ENCODE measurements at places on chromosomes 3 and 15.

DNA sequence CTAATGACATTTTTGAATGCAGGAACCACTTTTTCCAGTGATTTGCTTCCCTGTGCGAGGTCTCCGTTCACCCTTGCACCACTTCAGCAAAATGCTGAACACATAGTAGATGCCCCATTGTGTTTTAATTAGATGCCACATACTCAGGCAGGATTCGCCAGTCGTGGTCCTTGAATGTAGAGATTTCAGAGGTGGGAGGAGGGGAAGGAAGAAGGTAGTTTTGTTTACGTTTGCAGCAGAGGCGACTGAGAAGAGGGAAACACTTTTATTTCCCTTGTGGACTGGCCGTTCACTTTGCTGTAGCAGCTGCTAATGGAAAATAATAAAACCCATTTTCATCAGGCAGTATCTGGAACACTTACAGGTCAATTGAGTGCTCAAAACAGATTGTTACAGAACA is 262.8 kb upstream of the TBL1XR1 start:
- DNase-seq: no peak

GRCh38 chr3:104206925-104207324 is 1159.8 kb upstream of the ALCAM start:
- no peak for DNase-seq

DNA sequence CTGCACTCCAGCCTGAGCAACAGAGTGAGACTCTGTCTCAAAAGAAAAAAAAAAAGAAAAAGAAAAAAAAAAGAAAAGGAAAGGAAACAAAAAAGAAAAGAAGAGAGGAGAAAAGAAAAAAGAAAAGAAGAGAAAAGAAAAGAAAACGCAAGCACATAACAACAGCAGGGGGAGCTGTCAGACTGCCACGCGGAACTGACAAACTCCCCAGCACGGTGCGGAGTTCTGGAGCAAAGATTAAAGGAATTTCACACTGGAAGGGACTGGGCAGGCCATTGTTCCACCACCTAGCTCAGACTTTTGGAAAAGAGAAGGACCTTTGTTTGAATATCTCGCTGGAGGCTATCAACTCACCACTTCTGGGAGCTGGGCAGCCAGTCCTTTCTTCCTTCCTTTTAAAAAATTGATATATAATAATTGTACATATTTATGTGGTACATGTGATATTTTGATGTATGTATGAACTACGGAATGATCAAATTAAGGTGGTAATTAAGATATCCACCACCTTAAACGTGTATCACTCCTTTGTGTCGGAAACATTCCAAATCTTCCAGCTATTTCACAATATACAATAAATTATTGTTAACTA is 40.5 kb downstream of the DPPA2 start:
- peak; percentile 30 for DNase-seq

- no peak for DNase-seq
Observed at GRCh38 chr3:4494895-4495264, 1.7 kb downstream of the ITPR1 start.

- DNase-seq: no peak
Observed at GRCh38 chr3:190514413-190515153, 698 bp downstream of the IL1RAP start.

DNA sequence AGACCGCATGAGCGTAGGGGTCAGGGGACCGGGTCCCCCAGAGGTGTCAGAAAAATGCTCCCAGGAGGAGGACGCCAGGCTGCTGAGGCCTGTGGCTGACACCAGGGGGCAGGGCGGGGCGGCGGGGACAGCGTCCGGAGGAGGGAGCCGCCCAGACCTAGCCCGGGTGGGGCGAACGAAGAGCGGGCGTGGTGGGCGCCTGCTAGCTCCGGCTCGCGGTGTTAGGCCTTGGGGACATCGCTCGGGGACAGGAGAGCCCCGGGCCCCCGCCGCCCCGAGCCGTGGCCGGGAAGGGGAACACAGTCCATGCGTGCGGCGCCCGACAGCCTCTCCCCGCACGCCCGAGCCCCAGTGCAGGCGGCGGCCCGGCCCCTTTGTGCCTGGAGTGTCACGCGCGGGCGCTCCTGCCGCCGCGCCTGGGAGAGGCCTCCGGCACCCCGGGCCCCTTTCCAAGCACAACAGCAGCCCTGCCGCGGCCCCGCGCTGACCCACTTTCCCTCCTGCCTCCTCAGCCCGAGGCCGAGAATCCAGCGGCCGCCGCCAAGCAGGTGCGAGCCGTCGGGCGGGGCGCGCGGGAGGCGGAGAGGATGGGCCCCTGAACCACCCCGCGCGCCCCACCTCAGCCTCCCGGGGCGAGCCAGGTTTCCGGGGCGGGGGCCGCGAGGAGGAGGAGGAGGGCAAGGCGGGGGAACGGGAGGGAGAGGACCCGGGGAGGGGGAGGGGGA is 111.0 kb upstream of the KLF13 start:
- peak; percentile 78 for DNase-seq

DNA sequence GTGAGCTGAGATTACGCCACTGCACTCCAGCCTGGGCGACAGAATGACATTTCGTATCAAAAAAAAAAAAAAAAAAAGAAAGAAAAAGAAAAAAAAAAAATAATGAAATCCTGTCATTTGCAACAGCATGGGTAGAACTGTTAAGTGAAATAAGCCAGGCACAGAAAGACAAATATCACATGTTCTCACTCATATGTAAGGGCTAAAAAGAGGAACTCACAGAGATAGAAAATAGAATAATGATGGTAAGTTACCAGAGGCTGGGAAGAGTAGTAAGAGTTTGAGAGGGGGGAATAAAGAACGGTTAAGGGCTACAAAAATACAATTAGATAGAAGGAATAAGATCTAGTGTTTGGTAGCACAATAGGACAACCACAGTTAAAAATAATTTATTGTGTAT is 19.7 kb downstream of the DENND6A start:
- DNase-seq: no peak

DNA sequence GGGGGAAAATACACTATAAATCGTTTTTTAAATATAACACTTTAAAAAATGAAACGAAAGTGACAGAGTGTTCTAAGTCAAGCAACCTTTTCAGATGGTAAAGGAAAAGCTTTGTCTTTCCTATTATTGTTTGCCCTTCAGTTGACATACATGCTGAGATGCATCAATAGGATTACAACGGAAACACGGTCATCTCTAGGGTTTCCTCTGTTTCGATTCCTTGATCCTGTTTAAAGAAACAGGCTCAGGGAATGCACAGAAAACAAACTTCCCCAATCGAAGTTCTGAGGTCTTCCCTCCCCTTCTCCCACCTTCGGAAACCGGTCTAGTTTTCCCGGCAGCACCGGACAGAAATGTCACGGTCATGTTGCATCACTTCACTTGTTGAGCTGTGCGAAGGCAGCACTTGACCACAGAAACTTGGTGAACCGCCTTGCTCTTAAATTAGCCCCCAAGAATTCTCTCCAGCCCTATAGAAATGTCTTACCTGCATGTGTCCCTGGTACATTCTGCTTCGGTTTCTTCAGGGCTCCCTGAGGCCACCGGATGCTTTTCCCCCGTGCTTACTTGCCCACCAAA is 556 bp downstream of the PEX5L start:
- no peak for DNase-seq

GRCh38 chr3:118842147-118842863 is 192.3 kb downstream of the IGSF11 start:
- no peak for DNase-seq

- no peak for DNase-seq
Observed at GRCh38 chr3:147906285-147906684, 497.1 kb downstream of the ZIC1 start.

DNA sequence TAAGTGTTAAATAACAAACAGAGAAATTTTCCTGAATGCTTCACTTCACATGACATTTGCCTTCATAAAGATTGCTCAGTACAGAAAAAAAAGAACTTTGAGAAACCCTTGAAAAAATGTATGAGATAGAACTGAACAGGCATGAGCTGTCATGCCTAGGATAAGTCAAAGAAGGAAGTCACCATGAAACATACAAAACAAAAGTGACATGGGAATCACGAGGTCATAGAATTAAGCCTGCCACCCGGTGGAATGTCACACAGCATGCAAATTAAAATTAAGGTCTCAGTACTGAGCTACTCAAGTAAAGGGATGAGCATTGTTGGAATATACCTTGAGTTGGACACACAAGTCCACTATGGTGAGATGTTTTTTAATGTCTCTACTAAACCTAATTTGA is 652.5 kb upstream of the NECTIN3 start:
- no peak for DNase-seq

DNA sequence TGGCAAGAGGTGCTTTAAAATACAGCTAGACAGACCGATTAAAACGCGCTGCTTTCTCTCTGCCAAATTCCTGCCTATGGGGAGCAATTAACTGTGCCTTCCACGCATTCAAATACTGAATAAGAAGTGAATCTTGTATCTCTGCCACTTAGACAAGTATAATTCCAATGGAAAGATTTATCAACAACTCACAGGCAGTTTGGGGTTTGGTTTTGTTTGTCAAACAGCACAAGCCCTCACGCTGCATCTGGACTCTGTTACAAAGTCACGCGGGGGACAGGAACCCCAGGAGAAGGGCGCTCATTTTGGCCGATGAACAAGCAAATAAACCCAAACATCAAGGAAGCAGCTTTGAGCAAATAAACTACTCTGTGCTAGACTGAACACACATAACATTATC is 61.8 kb upstream of the TMCO5A start:
- no peak for DNase-seq

GRCh38 chr3:72537448-72537847 is 310.8 kb downstream of the SHQ1 start:
- DNase-seq: no peak

DNA sequence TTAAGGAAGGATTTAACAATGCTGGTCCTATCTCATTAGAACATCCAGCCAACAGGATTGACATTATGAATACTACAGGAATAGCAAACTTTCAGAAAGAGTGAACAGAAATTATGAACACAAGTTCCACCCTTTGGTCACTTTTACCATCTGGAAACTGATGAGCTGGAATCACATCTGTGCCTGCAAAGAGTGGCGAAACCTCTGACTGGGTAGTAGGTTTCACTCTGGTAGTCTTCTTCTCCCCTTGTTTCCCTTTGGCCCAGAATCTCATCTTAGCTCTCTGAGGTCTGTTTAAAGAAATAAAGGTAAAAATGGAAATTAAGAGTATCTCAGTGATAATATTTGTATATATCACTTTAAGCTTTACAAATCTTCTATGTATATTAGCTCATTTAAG is 73.1 kb downstream of the NR2E3 start:
- DNase-seq: no peak

DNA sequence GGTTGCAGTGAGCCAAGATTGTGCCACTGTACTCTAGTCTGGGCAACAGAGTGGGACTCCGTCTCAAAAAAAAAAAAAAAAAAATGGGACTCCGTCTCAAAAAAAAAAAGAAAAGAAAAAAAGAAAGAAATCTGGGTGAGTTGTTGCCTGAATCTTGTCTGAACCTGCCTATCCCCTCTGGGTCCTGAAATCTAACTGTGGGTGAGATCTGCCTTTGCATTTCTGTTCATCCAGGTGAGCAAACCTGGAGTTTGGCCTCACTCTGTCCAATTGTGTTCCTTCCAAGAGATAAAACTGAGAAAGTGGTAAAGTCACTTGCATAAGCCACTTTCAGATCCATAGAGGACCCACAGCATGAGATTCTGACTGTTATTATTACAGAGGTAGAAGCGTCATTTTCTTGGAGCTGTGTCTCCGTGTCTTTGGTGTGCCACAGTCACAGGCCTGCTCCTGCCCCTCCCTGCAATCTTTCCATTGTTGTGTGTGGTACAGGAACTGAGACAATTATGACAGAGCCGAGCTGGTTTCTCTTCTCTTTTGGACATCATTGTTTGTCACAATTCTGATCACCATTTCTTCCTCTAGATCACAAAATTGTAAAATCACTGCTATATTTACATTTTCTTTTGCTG is 235.9 kb downstream of the LPP start:
- DNase-seq: no peak

GRCh38 chr3:126180477-126181397 is at the start of gene ALDH1L1:
Gene ALDH1L1, minus strand, starts transcription at chr3:126180586. Its CDS starts 19,607 bp downstream, at chr3:126160979.
- no peak for DNase-seq

- peak; percentile 34 for DNase-seq
Observed at GRCh38 chr3:39541917-39542329, 74.4 kb downstream of the MOBP start.

DNA sequence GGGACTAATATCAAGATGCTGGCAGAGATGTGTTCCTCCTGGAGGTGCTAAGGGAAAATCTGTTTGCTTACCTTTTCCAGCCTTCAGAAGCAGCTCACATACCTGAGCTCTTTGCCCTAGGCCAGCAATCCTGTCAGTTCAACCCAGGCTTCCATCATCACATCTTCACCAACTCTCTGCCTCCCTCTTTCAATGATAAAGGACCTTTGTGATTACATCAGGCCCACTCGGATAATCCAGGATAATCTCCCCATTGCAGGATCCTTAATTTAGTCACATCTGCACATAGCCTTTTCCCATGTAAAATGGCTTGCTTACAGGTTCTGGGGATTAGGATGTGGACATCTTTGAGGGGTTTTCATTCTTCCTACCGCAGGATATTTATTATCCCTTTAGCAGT is 58.3 kb downstream of the NSUN3 start:
- no peak for DNase-seq

GRCh38 chr3:105274958-105275357 is 91.8 kb upstream of the ALCAM start:
- no peak for DNase-seq

DNA sequence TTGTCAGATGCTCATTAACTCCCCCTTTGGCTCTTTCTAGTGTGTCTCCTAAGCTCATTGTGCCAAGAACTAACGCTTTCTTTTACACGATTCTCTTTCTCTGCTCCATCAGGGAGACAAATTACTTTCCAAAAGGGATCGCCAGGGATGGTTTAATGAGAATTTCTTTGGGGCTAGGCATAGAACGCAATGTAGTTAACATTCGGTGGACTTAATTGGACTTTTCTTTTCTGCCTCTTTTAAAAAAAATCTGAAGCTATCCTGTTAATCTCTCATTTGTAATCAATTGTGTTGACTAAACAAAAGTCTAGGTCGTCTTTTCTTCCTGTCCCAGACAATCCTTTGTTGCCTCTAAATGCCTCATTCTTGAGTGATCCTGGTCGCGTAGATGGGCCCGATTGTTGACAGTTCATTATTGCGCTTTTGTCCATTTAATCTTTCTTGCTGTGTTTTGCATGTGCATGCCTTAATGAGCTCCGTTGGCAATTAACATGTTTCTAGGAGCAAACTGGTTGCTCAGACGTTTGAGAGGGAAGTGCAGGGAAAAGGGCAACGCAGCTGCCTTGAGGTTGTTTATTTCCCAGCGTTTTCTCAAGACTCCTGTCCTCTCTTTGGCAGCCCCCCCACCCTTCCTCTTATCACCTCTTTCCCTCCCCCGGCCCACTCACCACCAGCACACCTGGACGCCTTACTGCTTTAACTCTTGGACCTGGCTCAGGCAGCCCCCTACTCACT is 7.8 kb downstream of the FEZF2 start:
- no peak for DNase-seq

GRCh38 chr3:16338999-16339398 is 74.0 kb downstream of the OXNAD1 start:
- no peak for DNase-seq

GRCh38 chr3:175356899-175357324 is 497.8 kb downstream of the NAALADL2 start:
- no peak for DNase-seq

DNA sequence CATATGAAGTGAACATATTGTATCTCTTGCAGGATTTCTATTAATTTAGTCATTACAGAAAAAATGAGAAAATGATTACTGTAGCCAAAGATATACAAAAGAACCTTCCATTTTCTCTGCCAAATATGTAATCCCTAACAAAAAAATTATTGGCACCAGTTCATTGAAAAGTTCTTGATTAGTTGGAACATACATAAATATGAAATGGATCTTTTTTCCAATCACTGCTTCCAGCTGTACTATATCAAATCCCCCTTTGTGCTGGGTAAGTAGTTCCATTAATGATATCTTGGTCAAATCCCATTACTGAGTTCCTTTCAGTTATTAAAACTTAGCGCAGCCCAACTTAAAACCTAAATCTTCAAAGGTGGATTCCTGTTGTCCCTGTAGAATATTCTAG is 263.8 kb downstream of the SLC9A9 start:
- no peak for DNase-seq
